Esophagus mucosa (tissue), 1 donor: ENCODE measurements at places on chromosomes 4 and X. TPM values are rescaled to one million over a fixed set of nuclear protein-coding genes. Genes with fewer than 3 reads are reported as not detected.

DNA sequence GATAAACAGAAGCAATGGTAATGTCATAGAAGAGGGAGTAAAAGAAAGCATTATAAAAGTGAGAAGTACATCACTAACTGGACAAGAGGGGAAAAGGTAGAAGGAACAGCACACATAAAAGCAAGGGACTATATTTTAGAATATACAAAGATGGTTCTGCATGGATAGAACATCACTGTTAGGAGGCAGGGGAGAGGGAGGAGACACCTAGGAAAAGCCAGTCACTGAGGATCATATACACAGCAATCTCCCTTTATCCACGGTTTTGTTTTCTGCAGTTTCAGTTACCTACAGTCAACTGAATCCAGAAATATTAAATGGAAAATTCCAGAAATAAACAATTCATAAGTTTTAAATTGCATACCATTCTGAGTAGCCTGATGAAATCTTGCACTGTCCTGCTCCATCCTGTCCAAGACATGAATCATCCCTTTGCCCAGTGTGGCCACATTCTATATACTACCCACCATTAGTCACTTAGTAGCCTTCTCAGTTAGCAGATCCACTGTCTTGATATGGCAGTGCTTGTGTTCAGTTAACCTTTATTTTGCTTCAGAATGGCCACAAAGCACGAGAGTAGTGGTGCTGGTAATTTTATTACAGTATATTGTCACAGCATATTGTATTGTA is 74.2 kb downstream of the PPA2 start:
- no peak for ATAC-seq

DNA sequence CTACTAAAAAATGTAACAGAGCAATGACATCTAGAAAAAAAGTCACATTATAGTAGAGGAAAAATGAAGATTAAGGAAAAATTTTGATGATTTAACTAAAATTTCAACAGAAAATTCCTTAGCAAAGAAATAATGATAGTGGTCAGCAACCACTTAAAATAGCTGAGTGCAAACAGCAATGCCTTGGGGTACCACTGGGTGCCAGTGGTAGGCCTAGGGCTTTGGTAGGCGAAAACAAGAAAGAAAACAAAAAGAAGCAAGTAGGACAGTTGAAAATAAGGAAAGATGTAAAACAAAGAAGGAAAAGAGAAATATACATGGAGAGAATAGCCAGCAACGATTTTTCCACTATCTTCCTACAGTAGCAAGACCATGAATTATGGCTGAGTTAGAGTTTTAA is 313.5 kb upstream of the IRS4 start:
- ATAC-seq = no peak

Gene PNMA6A
- 0.12 TPM for total RNA-seq

- ATAC-seq = no peak
Observed at GRCh38 chr4:120919358-120919757, 3.2 kb downstream of the PRDM5 start.

- peak; percentile 43 for ATAC-seq
Observed at GRCh38 chr4:150297861-150298474, 219.7 kb downstream of the DCLK2 start.

- ATAC-seq = no peak
Observed at GRCh38 chr4:52250154-52250553, 199.1 kb downstream of the SPATA18 start.

DNA sequence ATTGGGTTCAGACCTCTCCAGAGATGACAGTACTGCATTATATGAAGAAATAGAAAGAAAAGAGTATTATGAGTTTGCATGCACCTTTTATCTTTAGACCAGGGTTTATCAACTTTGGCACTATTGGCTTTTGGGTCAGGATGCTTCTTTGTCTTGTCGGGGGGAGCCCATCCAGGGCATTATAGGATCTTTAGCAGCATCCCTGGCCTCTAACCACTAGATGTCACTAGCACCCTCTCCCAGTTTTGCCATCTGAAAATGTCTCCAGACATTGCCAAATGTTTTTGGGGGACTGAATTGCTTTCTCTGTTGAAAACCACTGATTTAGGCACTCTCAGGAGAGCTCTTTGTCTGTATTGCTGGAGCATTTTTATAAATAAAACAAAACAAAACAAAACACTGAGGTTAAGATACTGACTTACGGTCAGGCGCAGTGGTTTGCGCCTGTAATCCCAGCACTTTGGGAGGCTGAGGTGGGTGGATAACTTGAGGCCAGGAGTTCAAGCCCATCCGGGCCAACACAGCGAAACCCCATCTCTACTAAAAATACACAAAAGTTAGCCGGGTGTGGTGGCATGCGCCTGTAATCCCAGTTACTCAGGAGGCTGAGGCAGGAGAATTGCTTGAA is 23.6 kb downstream of the CA5B start:
- no peak for ATAC-seq

GRCh38 chr4:165388756-165389155 is 9.9 kb downstream of the CPE start:
- no peak for ATAC-seq

DNA sequence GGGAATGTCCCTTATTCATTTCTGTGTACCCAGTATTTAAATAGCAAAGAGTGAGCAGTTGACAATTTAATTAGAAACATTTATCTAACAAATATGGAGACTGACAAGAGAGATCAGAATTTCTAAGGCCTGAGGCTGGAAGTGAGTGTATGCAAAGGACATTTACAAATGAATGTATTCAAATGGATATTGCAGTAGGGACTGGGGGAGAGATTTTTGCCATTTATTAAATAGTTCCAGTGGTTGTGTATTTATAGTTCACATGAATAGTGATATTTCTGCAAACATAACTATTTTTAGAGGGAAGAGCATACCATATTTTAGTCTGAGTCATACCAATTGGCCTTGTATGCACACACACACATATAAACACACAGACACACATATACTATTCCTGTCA is 592.4 kb downstream of the GLUD2 start:
- ATAC-seq = no peak

Gene VEGFC
- total RNA-seq = 1.1 TPM

- ATAC-seq = peak; percentile 15
Observed at GRCh38 chr4:25842229-25842845, 20.5 kb downstream of the SEL1L3 start.

Gene RPS3A
- total RNA-seq = 1,878 TPM

Gene AVPR2
- total RNA-seq = 0.20 TPM

Gene GJB1
- 0.12 TPM for total RNA-seq

DNA sequence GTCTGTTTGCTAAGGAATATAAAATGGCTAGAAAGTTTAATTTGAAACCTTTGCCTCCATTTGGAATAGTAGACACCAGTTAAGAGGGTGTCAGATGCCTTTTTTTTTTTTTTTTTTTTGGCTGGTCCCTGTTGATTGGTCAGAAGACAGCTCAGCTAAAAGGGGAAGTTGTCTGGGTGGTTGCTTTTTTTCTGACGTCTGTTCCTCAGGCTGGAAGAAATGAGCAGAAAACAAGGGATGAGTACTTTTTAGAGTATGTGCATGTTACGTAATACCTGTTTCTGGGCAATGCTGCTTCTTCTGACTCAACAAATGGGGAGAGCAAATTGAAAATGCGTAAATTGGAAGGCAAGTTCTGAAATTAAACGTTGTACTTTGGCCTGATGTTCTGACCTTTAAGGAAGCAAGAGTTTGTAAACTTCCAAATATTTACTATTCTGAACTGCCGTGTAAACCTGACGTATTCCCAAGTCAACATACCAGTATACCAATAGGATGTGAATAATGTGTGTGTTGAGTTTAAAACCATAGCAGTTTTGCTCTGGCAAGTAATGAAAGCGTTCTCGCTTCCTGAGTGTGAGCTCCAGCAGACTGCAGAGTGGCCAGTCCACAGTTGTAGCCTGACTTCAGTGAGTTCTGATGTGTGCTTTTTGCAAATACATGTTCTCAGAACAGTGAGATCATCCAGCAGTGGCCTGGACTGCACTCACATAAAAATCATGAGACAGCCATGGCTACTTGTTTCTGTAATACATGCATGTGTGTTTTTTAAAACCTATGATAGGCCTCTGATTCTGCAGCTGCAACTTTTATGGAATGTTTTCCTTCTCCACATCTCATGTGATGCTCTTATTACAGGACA is 1.7 kb downstream of the SAT1 start:
- peak; percentile 7 for ATAC-seq

DNA sequence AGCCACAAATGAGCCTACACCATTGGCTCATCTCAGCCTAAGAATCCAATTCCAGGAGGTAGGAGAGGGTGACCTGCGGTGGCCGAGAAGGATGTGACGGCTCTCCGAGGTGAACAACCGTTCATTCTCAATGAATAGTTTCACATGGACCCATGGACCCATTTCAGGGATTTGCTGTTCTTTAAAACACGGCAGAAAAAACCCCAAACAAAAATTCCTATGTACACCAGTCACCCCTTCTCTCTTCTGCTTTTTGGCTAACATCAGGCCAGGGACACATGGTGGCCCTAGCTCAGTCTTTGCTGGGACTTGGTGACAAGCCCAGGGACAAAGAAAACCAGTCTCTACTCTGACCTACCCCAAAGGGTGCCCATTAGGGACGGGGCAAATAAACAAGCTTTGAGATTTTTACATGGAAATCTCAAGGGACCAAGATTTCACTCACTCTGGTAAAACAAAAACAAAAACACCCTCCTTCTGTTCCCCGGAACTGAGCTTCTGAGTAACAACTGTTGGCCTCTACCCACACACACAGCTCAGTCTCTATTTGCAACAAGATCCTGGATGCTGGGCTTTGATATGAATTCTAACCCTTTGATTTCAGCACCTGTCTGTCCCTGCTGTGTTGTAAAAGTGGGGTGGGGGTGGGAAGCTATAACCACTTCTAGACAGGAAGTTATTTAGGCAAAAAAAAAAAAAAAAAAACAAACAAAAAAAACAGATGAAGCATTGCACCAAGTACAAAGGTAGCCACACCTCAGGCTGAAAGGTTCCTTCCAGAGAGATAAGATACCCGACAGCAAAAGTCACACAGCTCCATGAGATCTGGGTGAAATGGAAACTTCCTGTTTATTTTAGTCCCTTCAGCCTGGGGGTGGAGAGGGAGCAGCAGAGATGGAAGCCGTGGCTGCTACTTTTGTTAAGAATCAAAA is 49.0 kb downstream of the DDX3X start:
- ATAC-seq = no peak

Gene RADX
- total RNA-seq = 0.76 TPM

- ATAC-seq = no peak
Observed at GRCh38 chrX:70476166-70476933, 31.7 kb downstream of the DLG3 start.

DNA sequence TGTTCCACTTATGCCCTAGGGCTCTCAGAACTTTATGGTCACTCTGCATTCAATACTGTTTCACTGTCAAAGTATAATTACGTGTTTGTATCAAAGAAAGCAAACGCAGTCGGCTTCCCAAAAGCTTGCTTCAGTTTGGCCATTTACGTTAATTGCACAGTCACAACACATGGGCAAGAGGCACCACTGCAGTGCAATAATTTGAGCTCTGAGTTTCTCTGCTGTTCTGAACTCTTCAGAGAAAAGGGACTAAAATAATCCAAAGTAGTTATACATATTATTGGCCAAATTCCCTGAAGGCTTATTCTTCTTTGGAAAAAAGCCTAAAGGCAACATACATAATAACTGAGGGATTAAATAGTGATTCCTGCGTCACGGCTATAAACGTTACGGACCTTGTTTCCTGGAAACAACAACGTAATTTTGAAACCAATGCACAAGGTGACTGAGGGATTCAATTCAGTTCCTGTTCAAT is 51.3 kb downstream of the RNF150 start:
- ATAC-seq = no peak

DNA sequence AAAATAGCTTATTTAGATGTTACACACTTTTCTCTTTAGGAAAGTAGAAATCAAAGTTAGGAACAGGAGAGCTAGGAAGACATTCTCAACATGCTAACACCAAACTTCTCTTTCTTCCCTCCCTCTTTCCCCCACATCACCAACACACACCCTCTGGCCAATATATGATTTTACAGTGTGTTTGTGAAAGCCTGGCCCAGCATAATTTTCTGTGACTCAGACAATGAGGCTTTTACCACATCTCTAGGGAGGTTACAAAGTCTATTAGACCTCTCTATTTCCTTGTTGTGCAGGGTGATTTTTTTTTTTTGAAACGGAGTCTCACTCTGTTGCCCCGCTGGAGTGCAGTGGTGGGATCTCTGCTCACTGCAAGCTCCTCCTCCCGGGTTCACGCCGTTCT is 189.9 kb downstream of the AASDH start:
- ATAC-seq = no peak

- ATAC-seq = peak; percentile 57
Observed at GRCh38 chrX:84118315-84118714, 69.7 kb downstream of the RPS6KA6 start.

- ATAC-seq = peak; percentile 36
Observed at GRCh38 chr4:12118651-12119213, 690.0 kb upstream of the HS3ST1 start.

DNA sequence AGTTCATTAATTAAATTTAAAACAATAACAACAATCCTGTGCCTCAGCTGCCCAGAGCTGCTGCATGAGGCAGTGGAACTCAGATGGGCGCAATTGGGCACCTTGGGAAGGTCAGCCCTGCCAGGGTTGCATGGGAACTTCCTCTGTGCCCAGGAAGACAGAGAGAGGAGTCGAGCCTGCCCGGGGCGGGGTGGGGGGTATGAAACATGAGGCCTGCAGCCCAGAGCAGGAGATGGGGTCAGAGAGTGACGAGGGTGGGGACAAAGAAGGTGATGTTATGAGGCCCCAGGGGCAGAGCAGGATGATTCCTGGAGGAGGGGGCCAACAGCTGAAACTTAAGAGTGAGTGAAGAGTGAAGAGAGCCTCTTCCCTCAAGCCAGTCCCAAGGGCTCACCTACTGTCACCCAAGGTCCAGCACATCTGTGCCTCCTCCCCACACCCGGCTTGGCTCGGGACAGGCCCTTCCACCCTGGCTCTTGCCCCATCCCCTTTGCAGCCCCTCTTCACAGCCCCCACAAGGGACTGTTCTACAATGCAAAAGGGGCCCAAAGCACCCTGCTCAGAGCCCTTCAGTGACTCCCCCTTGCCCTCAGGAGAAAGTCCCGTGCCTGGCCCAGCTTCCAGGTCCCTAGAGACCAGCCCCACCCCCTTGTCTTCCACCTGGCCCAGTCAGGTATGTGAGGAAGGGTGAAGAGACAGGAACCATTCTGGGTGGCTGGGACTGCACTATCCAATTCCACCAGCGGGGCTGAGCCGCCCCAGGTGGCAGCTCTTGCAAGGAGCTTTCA is 31.4 kb downstream of the HMX1 start:
- ATAC-seq = peak; percentile 17

Gene EVC
- total RNA-seq = 5.8 TPM

DNA sequence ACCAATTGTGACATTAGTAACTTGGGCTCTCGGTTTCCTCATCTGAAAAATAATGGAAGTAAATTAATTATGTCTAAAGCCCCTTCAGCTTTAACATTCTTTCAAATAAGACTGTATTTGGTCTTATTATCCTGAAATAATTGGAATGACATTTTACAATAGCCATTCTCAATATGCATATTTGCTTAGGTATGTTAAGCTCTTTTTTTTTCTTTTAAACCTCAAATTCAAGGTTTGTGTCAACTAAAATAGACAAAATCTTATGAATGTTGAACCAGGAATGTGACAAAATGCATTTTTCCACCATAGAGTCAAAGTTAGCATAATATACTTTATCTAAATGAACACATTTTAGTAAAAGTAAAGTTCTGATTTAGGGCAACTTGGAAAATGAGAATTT is 34.4 kb upstream of the TET2 start:
- ATAC-seq = no peak

Gene CSAG3
- total RNA-seq = not detected

- ATAC-seq = no peak
Observed at GRCh38 chr4:71526637-71527406, 188.0 kb downstream of the SLC4A4 start.

Gene GAGE12H
- total RNA-seq = not detected

GRCh38 chr4:5662555-5662954 is 45.8 kb downstream of the EVC2 start:
- ATAC-seq = no peak

- no peak for ATAC-seq
Observed at GRCh38 chr4:94506822-94507221, 55.1 kb downstream of the PDLIM5 start.
